ENCODE measurements at places on chromosomes 6 and 20.

- no peak overlapping the region for H3K4me3 ChIP-seq
- no peaks in the 10 kb centered on the region for H3K36me3 ChIP-seq
- no peak for DNase-seq
- no peak overlapping the region for H3K27ac ChIP-seq
- H3K4me1 ChIP-seq = no peaks in the 10 kb centered on the region
- no peaks in the 10 kb centered on the region for H3K27me3 ChIP-seq
Observed at GRCh38 chr6:132687306-132687705, 26.5 kb downstream of the VNN1 start.

DNA sequence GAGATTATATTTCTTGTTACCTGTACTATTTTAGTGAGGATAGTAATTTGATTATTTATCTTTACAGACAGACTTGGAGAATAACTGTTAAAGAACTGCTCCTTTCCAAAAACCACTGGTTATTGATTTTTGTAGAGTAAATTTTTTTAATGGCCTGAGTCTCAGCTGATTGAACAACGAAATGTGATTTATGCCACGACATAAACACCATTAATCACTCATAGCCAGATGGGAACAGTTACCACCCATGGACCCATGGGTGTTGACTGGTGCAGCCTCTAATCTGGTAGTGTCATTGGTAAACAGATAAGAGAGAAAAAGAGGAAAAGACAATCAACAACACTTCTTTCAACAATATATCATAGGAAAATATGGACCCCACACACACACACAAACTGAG is 101.4 kb upstream of the BEND6 start:
- DNase-seq = no peak
- peaks cover 10% of the 10 kb centered on the region for H3K27me3 ChIP-seq
- H3K4me1 ChIP-seq = no peaks in the 10 kb centered on the region
- H3K4me3 ChIP-seq = no peak overlapping the region

GRCh38 chr20:11031300-11031699 is 357.5 kb upstream of the JAG1 start:
- H3K36me3 ChIP-seq = no peaks in the 10 kb centered on the region
- no peak overlapping the region for H3K27ac ChIP-seq

DNA sequence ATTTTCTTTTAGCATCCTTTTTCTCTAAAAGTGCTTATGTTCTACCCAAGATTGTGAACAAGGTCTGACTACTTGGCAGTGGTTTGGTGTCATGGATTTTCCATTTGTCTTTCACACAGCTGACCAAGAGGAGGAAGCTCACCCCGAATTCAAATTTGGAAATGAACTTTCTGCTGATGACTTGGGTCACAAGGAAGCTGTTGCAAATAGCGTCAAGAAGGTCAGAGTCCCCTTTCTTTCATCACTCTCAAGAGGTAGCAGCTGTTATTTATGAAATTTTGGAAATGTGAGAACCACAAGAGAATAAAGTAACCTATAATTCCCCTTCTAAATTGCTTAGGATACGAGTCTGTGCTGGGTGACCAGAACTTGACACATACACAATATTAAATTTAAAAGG is 113.0 kb upstream of the LAMP5 start:
- H3K4me1 ChIP-seq = no peaks in the 10 kb centered on the region
- no peak overlapping the region for H3K27ac ChIP-seq
- DNase-seq = no peak
- no peak overlapping the region for H3K4me3 ChIP-seq
- H3K36me3 ChIP-seq = peaks cover 14% of the 10 kb centered on the region
- H3K27me3 ChIP-seq = no peaks in the 10 kb centered on the region

GRCh38 chr6:129183681-129184301 is 300.9 kb downstream of the LAMA2 start:
- peak; percentile 71 for DNase-seq
- no peak overlapping the region for H3K4me3 ChIP-seq
- peaks cover 9% of the 10 kb centered on the region for H3K4me1 ChIP-seq
- H3K36me3 ChIP-seq = no peaks in the 10 kb centered on the region
- H3K27me3 ChIP-seq = no peaks in the 10 kb centered on the region
- H3K27ac ChIP-seq = peak overlapping the region; percentile 41

DNA sequence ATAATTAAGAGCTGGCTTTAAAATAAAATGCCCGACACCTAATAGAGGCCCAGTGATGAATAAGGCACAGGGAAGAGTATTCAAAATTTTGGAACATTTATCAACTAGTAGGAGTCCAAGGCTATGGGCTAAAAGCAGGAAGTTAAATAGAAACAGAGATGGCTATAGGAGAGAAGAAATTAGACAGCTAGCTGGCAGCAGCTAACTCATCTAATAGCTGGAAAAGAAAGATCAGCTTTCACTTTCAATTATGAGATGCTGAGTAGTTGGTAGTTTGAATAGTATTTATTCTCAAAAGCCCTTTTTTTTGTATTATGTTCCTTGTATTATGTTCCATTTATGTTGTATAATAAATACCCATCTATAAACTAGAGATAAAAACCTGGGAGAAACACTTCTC is 215.7 kb downstream of the SLC35F1 start:
- H3K4me1 ChIP-seq = no peaks in the 10 kb centered on the region
- H3K4me3 ChIP-seq = no peak overlapping the region
- H3K27ac ChIP-seq = no peak overlapping the region
- no peak for DNase-seq
- no peaks in the 10 kb centered on the region for H3K27me3 ChIP-seq

- no peak overlapping the region for H3K27ac ChIP-seq
- no peaks in the 10 kb centered on the region for H3K27me3 ChIP-seq
- H3K4me3 ChIP-seq = no peak overlapping the region
- no peaks in the 10 kb centered on the region for H3K36me3 ChIP-seq
Observed at GRCh38 chr20:17898548-17898994, 70.0 kb downstream of the SNX5 start.

DNA sequence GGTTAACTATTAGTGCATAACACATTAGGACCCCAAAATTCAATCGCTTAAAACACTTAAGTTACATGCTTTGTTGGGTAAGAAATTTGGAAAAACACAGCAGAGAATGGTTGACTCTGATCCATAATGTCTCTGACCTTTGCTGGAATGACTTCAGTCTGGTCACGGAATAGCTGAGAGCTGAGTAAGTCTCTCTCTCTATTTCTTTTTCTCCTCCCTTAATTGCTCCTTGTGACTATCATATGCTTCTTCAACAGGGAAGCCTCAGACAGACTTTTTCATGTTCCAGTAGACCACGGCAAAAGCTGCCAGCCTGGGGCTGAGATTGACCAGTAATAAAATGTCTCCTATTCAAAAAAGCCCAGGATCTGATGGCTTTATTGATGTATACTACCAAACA is 4.8 kb downstream of the OR12D1 start:
- no peak for DNase-seq
- H3K27me3 ChIP-seq = no peaks in the 10 kb centered on the region
- H3K4me1 ChIP-seq = no peaks in the 10 kb centered on the region

DNA sequence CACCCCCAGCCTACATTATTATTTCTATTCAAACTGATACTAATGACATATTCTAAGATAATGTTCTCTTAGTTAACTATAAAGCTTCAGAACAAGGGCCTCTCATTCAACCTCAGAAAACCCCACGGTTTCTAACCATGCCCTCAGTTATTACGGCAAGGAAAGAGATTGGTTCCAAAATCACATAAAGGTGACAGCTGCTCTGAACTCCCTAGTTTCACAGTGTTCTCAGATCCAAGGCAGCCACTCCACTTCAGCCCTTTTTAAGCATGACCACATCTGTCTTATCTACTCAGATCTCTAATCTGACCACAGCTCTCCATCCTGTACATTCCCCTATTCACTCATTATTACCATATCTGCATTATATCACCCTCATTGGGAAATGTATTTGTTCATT is 98.8 kb upstream of the CEP85L start:
- H3K4me1 ChIP-seq = no peaks in the 10 kb centered on the region
- DNase-seq = no peak
- no peaks in the 10 kb centered on the region for H3K27me3 ChIP-seq
- H3K4me3 ChIP-seq = no peak overlapping the region
- no peaks in the 10 kb centered on the region for H3K36me3 ChIP-seq

DNA sequence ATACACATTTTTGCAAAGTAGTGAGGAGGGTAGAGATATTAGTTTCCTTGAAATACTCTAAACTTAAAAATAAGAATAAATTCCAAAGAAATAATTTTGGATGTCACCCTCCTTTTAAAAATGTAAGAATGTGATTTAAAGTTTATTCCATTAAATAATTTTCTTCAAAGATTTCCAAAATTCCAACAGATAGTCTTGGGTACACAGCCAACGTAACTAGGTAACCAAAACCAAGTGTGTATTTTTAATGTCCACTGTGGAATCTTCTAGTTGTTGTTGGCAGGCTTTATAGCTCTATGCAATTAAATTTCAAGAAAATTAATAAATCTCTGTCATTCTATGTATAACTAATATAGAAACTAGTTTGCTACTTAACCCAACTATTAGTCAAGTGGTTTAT is 101.3 kb downstream of the COL21A1 start:
- H3K4me1 ChIP-seq = no peaks in the 10 kb centered on the region
- no peaks in the 10 kb centered on the region for H3K36me3 ChIP-seq
- no peak for DNase-seq
- no peak overlapping the region for H3K4me3 ChIP-seq
- H3K27ac ChIP-seq = no peak overlapping the region

GRCh38 chr20:32973077-32973717 is 31.0 kb downstream of the SUN5 start:
- no peaks in the 10 kb centered on the region for H3K4me1 ChIP-seq
- H3K27ac ChIP-seq = no peak overlapping the region
- H3K36me3 ChIP-seq = no peaks in the 10 kb centered on the region
- H3K27me3 ChIP-seq = no peaks in the 10 kb centered on the region
- DNase-seq = no peak

GRCh38 chr6:96631248-96631647 is 68.3 kb downstream of the FHL5 start:
- no peak for DNase-seq
- no peak overlapping the region for H3K27ac ChIP-seq
- H3K4me3 ChIP-seq = no peak overlapping the region
- no peaks in the 10 kb centered on the region for H3K27me3 ChIP-seq

DNA sequence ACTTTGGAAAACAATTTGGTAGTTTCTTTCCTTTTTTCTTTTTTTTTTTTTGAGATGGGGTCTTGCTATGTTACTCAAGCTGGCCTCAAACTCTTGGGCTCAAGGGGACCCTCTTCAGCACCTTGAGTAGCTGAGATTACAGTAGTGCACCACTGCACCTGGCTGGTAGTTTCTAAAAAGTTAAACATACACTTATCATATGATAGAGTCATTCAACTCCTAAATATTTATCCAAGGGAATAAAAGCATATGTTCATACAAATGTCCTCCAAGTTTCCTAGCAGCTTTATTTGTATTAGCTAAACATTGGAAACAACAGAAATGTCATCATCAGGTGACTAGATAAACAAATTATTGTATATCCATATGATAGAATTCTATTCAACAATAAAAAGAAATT is 213.9 kb downstream of the LRFN2 start:
- no peak for DNase-seq
- no peaks in the 10 kb centered on the region for H3K4me1 ChIP-seq

GRCh38 chr6:149364557-149364956 is 35.5 kb upstream of the SUMO4 start:
- DNase-seq = no peak
- no peaks in the 10 kb centered on the region for H3K4me1 ChIP-seq
- no peak overlapping the region for H3K27ac ChIP-seq
- no peak overlapping the region for H3K4me3 ChIP-seq

DNA sequence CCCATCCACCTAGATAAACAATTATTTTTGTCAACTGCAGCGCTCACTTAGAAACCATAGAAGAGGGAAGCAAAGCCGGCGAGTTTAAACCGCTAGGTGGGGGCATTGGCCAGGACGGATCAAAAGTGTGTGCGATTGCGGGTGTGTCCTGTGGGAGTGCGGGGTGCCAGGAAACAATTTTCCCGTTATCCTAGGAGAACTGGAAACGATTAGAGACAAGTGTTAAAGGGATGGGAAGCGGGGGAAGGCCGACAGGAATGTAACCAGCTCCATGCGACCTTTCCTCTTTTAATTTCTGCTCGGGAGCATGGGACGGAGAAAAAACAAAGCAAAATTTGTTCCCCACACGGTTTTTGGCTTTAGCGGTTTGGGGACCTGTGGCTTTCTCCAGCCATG is 2.8 kb upstream of the HTR1B start:
- peaks cover 58% of the 10 kb centered on the region for H3K27me3 ChIP-seq
- H3K27ac ChIP-seq = no peak overlapping the region
- peak overlapping the region; percentile 47 for H3K4me3 ChIP-seq
- no peaks in the 10 kb centered on the region for H3K36me3 ChIP-seq
- peaks cover 4% of the 10 kb centered on the region for H3K4me1 ChIP-seq

- no peaks in the 10 kb centered on the region for H3K36me3 ChIP-seq
- no peak for DNase-seq
Observed at GRCh38 chr20:46306743-46307138, 1.6 kb downstream of the CDH22 start.

DNA sequence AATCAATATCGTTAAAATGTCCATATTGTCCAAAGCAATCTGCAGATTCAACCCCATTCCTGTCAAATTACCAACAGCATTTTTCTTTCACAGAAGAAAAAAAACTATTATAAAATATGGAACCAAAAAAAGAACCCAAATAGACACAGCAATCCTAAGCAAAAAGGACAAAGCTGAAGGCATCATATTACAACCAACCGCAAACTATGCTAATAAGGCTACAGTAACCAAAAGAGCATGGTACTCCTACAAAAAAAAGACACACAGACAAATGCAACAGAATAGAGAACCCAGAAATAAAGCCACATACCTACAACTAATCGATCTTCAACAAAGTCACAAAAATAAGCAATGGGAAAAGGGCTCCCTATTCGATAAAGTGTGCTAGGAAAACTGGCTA is 49.2 kb downstream of the RNGTT start:
- no peaks in the 10 kb centered on the region for H3K4me1 ChIP-seq
- no peak overlapping the region for H3K4me3 ChIP-seq
- no peak for DNase-seq
- H3K36me3 ChIP-seq = no peaks in the 10 kb centered on the region
- no peak overlapping the region for H3K27ac ChIP-seq

- peak overlapping the region; percentile 49 for H3K27ac ChIP-seq
- H3K4me1 ChIP-seq = peaks cover 54% of the 10 kb centered on the region
- DNase-seq = no peak
- H3K36me3 ChIP-seq = no peaks in the 10 kb centered on the region
- H3K4me3 ChIP-seq = no peak overlapping the region
- H3K27me3 ChIP-seq = no peaks in the 10 kb centered on the region
Observed at GRCh38 chr20:17709361-17710293, 9.9 kb downstream of the BANF2 start.

- H3K4me3 ChIP-seq = no peak overlapping the region
- no peaks in the 10 kb centered on the region for H3K4me1 ChIP-seq
- H3K27me3 ChIP-seq = no peaks in the 10 kb centered on the region
- no peak for DNase-seq
- no peaks in the 10 kb centered on the region for H3K36me3 ChIP-seq
Observed at GRCh38 chr20:12504779-12505178, 504.0 kb upstream of the SPTLC3 start.

- H3K27me3 ChIP-seq = no peaks in the 10 kb centered on the region
- H3K36me3 ChIP-seq = no peaks in the 10 kb centered on the region
- peaks cover 10% of the 10 kb centered on the region for H3K4me1 ChIP-seq
- H3K4me3 ChIP-seq = no peak overlapping the region
- no peak overlapping the region for H3K27ac ChIP-seq
Observed at GRCh38 chr6:113432521-113433334, 424.4 kb upstream of the MARCKS start.

All from large intestine (tissue), 12 donors.